Astrocyte of the hippocampus (primary cell): ENCODE measurements at places on chromosomes 11 and 22.

GRCh38 chr11:44067266-44067665 lies 1.2 kb downstream of the ACCS start:
- DNase-seq = no peak

DNA sequence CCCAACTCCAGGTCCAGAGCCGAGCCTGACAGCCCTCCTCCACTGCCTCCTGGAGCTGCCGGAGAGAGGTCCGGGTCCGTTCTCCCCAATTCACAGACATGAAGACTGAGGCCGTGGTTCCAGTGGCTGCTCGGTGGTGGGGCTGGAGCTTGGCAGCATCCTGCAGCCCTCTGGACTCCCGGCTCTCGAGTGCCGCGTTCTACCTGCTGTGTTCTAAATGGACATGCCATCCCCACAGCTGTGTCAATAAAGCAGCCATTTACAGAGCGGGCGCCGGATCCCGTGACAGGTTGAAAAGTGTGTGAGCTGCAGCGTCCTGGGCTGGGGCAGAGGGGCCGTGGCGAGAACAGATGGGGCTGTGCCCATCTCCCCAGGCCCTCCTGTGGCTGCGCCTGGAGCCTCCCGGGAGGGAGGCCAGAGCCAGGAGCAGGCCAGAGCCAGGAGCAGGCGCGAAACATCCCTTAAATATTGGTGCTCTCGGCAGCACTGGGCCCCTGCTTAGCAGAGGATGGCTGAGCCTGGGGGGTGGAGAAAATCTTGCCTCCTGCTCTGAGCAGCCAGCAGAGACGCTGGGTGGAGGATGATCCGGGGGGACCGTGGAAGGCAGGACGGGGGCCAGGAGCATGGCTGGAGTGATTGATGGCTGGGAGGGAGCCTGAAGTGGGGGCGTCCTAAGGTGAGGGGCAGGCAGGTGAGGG lies 46.2 kb downstream of the FLRT1 start:
- DNase-seq = no peak

DNA sequence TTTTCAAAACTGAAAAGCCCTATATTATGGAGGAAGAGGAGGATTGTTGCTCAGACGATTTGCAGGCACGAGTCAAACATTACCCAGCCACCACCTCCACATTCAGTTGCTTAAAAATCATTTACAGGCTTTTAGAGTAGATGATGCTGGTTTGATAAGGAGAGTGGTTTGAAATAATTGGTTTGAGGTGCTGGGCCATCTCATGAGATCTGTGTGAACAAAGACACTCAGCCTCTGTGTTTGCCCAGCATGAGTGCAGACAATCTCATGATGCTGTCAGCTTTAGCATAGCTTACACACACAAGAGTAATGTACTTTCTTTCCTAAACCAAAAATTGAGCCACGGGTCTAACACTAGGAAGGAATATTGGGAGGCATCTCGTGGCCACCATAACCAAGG lies 4.3 kb downstream of the SLC43A3 start:
- no peak for DNase-seq

DNA sequence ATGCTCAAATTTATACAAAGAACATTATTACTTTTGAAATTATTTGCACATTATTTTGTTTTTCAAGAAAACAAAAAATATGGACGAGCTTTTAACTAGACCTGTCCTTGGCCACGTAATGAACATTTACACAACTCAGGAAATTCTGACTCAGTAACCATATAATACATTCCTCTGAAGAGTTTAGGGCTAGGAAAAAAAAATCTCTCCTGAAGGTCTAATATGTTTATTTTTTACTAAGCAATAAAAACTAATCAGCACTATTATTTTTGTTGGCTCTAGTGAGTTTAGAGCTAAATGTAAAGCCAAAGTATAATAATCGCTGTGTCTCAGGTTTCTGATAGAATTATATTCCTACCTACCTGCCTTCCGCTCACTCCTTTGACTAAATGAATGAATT lies 187.5 kb downstream of the SWAP70 start:
- peak; percentile 29 for DNase-seq

- DNase-seq = no peak
These were observed 56.9 kb downstream of the PARVA start for GRCh38 chr11:12434325-12434654.
